ENCODE measurements at places on chromosomes 1 and 21.

GRCh38 chr1:7745783-7746182, 25.3 kb upstream of the VAMP3 start:
- no peak for DNase-seq

DNA sequence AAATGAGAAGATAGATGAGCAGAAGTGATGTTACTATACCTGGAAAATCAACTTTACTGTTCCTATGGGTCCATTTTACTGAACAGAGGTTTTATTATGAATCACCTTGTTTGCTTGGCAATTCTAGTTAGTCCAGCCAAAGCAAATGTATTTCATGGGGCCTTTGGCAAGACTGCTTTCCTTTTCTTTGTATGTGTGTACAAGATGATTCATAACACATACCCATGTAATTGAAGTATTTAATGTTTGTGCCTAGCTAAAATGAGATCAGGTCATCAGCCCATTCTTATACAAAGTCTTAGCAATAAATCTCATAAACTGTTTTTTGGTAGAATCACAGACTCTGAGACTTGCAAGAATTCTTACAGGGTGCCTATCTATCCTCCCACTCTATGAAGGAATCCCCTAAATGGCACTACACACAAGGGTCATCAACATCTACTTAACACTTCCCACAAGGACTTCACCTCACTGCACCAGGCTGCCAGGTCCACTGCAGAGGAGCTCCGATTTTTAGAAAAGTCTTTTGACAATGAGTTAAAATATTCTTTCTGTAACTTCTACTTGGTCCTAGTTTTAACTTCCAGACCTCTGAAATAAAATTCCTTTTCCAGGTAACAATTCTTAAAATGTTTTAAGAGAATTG, 58.5 kb downstream of the LPAR3 start:
- no peak for DNase-seq

DNA sequence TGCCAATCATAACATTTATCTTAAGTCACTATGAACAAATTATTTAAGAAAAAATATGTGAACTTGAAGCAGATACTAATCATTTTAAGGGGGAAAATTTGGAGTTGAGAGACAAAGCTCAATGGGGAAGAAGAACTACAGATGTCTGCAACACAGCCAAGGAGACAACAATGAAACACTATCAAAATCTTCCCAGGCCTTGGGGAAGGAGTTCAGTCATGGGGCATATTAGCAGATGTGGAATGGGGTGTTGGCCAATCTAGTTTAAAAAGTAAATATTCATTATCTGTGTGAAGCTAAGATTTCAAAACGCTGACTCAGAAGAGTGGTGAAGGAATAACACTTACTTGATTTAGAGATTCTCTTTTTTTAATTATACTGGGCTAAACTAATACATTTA, 671.6 kb upstream of the ZP4 start:
- no peak for DNase-seq

- no peak for DNase-seq
These were observed 22.0 kb upstream of the UHMK1 start for GRCh38 chr1:162475539-162476185.

DNA sequence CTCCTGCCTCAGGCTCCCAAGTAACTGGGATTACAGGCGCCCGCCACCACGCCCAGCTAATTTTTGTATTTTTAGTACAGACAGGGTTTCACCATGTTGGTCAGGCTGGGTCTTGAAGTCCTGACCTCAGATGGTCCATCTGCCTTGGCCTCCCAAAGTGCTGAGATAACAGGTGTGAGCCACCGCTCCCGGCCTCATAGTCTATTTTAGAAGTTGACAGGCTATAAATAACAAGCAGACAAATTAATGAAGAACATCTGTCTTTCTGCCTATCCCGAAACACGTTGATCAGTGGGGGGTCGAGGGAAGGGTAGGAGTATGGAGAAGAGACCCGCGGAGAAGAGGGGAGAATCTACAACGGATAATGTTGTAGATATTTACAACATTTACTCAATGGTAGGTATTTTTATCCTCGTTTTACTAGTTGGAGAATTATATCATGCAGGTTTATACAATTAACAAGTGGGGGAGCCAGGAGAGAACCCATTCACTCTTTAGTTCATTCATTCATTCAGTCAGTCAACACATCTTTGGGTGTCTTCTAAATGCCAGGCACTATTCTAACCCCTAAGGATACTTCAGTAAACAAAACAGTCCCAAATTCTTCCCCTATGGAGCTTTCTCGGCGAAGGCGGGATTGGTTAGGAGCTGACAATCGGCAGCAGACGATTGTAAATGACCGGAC, 497 bp upstream of the IFNAR2 start:
- DNase-seq = no peak

DNA sequence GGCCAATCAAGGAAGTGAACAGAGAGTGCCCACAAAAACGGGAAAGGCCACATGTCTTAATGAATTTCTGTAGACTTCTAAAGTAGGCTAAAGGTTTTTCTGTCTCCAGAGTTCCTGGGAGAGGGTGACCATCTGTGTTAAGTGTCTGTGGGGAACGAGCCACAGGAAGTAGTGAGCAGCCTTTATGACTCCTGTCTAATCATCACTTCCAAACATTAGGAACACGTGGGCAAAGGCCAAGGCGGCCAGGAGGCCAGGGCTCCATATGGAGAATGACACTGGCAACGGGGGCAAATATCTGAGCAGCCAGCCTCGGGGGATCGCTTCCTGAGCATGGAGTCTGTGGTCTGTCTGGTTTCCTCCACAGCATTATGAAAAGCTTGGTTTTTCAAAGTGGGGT, 7.1 kb downstream of the FAM89A start:
- no peak for DNase-seq

DNA sequence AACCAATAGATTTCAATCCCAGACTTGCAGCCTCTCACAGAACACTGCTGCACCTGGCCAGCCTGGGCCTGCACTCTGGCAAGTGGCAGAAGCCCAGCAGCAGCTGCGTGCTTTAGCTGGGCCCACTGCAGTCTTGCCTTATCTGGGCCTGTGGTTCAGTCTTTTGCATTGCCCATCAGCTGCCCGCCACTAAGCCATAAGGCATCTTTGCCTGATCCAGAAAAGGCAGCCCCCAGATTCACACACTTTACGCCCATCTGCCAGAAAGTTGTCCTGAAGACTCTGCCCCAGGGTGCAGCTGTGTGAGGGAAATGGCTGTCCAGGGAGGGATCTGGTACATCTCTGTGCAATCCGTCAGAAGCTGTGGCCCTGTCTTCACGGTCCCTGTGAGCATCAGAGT, 217.0 kb downstream of the DNAH14 start:
- no peak for DNase-seq

- no peak for DNase-seq
These were observed 49.1 kb downstream of the ATP2B4 start for GRCh38 chr1:203675596-203676347.

- no peak for DNase-seq
These were observed 27.1 kb downstream of the SLC30A1 start for GRCh38 chr1:211551638-211552460.

DNA sequence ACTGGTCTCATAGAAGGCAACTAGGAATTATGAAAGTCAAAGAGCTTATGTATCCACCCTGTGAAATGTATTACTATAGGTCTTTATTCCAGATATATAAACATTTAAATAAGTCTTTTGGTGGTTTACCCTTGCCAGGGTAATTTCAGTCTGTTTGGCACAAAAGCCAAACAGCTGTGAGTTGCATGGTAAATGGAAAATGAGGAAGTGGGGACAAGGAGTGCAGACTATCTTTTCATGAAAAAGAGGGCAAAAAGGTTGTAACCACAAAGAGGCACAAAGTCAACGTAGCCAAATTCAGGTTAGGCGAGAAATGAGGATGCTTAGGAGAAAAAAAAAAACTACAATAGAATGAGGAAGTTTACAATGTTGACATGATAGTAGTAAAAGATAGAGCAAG, 492.3 kb upstream of the PRMT6 start:
- no peak for DNase-seq

GRCh38 chr1:193626695-193627094, 440.3 kb upstream of the B3GALT2 start:
- no peak for DNase-seq

GRCh38 chr1:223257856-223258550, 106.0 kb downstream of the SUSD4 start:
- DNase-seq = no peak

- DNase-seq = no peak
These were observed 37.5 kb downstream of the CTNNBIP1 start for GRCh38 chr1:9872430-9873165.

DNA sequence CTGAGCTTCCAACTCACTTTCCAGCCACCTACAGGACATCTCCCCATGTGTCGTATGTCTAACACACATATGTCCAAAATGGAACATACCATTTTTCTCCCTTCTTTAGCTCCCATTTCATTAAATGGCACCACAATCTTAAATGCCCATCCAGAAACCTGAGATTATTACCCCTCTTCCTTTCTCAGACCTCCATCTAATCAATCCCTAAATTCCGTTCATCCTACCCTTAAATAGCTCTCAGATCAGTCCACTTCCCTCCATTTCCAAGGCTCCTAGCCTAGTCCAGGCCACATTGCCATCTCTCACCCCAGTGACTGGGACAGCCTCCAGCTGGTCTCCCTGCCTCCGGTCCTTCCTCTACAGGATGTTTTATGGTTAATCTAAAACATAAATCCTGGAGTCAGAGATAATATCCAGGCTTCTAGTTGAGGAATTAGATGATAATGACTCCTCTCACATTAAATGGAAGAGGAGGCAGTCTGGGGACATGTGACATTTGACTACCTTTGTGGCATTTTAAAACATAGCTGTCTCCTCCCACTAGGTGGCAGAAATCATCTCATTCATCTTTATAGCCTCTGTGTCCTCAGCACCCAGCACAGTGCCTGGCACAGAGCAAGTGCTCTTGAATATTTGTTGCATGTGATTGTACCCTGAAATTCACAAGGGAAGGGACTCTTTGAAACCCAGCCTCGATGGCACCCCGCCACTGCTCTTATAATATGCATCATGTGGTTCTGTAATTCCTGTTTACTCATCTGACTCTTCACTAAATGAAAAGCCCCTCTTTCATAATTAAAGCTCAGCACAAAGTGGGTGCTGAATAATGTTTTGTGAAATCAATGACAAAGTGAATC, 102.3 kb downstream of the TMEM53 start:
- DNase-seq = no peak

GRCh38 chr1:21909286-21909759, 27.8 kb downstream of the HSPG2 start:
- no peak for DNase-seq

GRCh38 chr1:184462990-184463389, 76.2 kb downstream of the C1orf21 start:
- no peak for DNase-seq

GRCh38 chr1:8565802-8566201, 247.9 kb downstream of the SLC45A1 start:
- DNase-seq = no peak

- DNase-seq = no peak
These were observed 37.5 kb upstream of the ADORA3 start for GRCh38 chr1:111540928-111541327.

DNA sequence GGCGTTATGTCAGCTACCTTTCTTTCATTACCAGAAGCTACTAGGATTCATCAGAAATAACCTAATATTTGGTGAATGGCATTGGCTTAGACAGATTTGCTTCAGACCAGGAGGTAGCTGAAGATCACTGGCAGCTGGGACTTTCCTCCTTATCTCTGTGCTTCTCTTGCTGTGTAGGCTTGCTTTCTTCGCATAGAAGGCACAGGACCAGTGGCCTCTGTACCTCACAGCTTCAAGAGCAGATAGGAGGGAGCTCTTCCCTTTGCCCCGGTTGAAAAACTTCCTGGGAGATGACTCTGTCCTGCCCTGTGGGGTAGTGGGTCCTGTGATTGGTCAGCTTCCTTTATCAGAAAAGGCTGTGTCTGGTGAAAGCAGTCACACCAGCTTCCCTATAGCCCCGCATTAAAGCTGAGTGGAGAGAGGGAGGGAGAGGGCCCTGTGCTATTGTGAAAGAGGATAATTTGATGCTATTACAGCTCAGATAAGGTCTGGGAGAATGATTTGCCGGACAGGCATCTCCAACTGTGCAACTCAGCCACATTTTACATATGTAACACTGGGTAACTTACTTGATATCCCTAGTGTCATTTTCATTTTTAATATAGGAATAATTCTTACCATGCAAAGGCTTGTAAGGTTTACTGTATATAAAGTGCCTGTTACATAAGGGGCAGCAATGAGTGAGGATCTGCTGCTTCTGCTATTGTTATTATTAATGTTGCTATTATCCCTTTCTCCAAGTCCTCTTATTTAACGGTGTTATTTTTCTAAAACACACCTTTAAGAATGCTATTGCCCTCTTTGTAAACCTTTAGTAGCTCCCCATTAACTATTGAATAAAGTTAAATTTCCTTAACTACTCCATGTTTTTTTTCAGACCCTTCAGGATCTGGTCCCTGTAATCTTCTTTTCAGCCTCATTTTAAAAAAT, 31.6 kb downstream of the OSBPL9 start:
- DNase-seq = no peak

DNA sequence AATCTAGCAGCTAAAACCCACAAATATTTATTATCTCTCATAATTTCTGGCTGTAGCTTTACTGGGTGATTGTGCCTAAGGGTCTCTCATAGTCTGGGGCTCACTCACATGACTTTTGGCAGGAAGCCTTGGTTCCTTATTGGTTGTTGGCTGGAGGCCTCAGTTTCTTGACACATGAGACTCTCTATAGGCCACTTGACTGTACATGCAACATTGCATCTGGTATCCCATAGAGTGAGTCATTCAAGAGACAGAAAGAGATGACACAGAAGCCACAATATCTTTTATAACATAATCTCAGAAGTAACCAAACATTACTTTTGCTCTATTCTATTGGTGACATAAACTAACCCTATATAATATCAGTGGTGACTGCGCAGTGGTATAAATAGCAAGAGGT, 128.5 kb upstream of the HNRNPU start:
- no peak for DNase-seq

- no peak for DNase-seq
These were observed at the start of gene KAZN for GRCh38 chr1:14598498-14599182. Gene KAZN (plus strand): TSS chr1:14598685.

DNA sequence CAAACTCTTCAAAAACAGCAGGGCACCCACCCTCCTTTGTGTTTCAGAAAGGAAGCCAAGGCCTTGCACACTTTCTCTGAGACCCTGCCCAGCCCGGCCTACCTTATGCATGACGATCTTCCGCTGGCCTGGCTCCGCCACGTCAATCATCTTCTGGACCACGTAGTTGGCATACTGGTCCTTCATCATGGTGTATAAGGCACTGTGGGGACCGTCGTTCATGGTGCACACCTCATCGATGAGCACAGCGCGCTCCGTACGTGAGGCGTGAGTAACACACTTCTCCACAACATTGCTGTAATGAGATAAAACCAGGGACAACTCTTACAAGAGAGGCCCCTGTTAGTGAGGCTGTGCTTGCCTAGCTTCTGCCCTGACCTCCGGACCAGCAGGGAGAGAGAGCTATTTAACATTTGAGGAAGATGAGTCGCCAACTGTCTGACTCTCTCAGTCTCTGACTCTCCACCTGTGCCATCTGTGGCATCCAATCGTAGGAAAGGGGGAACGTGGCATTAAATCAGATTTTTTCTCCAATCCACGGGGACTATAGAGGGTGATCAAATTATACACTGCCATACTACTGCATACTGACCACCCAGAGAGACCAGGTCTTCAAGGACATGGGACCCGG, 28.1 kb upstream of the SDC3 start:
- no peak for DNase-seq

GRCh38 chr1:229714964-229715603, 89.0 kb downstream of the URB2 start:
- no peak for DNase-seq

Measured in stimulated activated CD8-positive, alpha-beta memory T cell treated with anti-CD3 and anti-CD28 coated beads, Interleukin-12 subunit alpha, Interleukin-12 subunit beta, amount 100 ng/mL, for 4 hours (primary cell).